ENCODE measurements at places on chromosomes 2 and 18.

GRCh38 chr2:8761529-8762164 is 75.8 kb downstream of the KIDINS220 start:
- DNase-seq, result no peak

- DNase-seq, result no peak
Observed at GRCh38 chr18:9429662-9429993, 45.7 kb upstream of the RALBP1 start.

DNA sequence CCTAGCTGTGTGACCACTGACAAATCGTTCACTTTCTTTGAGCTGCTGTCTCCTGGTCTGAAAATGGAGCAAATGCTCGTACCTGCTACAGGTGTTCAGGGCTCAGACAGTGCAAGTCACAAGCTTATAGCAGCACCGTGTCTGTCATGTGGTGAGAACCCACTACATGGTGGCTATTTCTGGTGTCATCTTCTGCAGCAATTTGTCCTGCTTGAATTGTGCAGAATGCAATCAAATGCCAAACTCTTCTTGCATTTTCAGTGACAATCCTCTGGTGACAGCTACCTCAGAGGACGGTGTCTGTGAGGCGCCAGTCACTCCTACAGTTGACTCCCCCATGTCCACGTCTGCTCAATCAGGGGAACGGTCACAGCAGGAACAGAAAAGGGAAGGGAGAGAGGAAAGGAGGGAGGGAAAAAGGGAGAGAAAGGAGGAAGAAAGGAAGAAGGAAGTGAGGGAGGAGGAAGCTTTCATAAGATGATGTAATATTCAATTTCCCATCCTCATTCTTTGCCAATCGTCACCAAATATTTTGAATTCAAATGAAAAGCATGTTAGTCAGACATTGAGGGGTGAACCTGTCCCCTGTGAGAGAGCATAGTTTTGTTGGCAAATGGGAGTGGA is 122.2 kb downstream of the BCL2 start:
- no peak for DNase-seq

DNA sequence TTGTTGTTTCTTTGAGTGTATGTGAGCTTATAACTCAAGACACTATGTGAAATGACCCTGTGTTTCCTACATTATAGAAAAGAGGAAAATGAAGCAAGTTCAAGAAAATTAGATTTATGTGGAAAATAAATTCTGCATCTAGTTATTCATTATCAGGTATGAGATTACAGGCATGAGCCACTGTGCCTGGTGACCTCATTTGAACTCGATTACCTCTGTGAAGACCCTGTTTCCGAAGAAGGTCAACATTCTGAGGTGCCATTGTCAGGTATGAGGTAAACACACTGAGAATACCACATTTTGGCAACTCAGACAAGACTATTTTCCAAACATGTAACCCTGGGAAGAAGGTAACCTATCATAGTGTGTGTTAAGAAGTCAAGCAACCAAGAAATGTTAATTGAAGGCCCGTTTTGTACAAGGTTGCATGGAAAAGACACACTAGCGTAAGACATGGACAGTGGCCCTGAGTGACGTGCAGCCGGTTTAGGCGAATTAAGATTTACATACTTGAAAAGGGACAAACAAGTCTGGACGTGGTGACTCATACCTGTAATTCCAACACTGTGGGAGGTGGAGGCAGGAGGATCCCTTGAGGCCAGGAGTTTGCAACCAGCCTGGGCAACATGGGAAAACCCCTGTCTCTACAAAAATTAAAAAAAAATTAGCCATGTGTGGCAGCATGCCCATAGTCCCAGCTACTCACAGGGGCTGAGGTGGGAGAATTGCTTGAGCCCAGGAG is 186.6 kb downstream of the NEDD4L start:
- no peak for DNase-seq

DNA sequence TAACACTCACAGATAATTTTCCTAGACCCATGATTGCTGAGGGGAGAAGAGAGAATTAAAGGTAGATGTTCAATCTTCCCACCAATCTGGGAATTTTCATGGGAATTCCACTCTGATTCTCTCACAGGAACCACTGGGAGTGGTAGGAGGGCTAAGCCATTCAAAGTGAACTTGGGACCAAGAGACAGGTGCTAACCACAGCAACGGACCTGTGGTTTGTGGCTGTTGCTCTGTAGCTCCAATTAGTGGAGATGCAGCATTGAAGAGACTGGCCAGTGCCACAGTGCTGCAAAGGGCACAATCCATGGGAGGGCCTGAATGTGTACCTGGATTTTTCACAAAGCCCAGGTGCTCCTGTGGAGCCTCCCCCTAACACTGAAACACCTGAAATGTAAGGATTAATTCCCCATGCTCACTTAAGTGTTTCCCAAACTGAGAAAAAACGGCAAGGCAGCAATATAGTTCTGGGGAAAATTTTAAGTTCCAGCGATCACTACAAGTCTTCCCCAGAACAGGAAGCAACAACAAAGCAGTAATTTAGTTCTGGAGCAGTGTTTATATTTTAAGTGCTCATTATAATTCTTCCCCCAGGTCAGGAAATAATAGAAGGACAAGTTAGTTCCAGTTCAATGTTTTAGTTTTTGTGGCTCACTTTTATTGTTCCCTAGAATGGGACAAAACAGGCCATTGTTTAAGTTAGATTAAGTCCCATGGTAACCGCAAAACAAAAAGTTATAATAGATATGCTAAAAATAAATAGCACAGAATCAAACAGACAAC is 1045.8 kb downstream of the CNTNAP5 start:
- DNase-seq, result no peak

DNA sequence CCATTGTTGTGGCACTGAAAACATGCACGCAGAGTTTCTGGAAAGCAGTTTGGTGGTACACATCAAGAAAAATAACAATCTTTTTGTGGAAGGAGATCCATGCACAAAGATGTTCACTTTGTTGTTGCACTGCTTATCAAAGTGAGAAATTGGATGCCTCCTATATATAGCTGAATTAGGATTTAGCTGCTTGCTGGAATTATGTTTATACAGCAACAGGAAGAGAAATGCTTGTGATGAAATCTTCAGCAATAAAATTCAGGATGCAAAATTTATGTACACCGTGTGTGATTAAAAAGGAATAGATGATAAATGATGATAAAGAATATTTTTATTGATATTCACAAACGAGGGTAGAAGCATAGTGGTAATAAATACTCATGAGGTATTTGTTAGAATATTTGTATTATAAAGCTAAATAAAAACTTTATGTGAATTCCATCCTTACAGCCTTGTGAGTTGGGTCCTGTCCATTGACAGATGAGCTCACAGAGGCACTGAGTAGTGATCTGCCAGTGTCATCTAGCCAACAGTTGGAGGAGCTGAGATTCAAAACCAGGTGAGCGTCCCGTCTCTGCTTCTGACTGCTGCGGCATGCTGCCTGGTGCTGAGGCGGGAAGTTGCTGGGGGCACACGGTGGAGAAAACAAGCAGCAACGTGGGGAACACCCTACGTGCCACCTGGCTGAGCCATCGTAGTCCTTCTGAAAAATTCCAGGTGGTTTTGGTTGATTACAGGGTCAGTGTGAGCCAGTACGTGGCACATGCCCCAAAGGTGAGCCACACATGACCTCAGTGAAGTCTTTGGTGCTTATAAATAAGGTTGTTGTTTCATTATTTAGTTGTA is 80.2 kb downstream of the ASAP2 start:
- no peak for DNase-seq

Data from chondrocyte (in vitro differentiated cells).